ENCODE measurements at places on chromosomes 12 and 14. TPM values are rescaled to one million over a fixed set of nuclear protein-coding genes. Genes with fewer than 3 reads are reported as not detected.

DNA sequence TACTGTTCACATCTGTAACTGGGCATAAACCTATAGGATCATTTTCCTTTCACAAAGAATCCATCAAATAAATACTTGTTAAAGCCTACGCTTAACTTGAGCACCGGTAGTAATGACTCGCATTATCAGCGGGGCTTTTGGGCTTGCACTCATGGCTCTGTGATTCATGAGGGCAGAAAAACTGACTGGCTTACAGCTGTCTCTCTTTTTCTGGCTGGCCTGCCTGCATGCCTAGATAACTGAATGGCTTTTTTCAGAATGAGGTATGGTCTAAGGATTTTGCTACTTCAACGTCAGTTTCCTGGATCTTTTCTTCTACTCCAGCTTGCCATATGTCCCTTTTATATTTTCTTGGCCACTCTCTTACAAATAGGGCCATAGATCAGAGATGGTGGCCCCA lies 531.1 kb downstream of the NRXN3 start:
- no peak for DNase-seq

DNA sequence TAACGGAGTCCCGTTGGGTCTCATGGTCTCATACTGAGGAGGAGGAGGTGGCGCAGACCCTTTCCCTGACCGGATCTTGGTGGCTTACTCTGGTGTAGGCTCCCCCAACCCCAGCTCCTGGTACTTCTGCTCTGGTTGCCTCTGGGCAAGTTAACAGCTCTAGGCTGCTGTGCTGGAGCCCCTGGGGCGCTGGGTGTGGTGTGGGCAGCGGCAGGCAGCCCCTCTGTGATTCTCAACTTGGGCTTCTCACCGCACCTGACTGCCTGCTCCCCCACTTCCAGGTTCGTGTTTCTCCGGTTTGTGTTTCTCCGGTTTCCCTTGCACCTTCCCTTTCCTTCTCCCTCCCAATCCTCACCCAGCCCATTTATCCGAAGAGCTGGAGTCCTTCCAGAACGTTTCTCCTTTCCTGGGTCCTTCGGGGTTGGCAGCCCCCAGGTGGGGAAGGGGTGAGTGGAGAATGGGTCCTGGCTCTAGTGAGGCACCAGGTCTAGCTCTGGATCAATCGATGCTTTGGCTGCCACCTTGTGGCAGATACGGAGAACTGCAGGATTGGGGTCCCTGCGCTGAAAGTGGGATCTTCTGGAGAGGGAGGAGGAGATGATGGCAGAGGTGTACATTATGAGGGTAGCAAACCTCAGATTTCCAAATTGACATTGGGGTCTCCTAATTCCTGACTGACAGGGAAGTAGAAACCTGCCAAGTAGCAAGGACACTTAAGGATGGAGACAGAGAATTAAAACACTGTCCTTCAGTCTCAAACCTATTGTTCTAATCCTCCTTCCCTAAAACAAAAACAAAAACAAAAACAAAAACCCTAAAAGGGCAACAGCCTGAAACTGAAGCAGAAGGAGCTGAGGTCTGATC lies 8.3 kb downstream of the CISTR start:
- DNase-seq: no peak

DNA sequence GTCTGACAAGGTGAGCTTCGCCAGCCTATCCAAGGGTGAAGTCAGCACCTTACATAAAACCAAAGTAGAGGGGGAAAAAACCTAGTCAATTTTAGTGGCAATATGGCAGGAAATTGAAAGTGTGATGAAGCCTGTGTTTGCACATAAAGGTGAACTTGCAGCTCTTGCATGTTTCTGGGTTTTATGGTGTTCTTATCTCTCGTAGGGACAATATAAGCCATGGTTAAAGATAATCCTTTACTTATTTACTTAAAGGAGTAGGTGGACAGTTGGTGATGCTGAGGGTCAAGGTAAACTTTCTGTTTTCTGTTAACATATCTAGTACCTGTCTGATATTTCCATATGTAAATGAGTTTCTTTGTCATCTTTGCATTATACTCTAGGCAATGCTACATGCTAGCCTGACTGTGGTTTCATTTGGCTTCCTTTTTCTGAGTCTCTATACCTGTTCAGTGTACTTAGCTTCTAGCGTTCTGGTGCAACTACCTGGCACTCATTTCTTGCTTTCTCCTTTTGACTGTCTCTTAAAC lies 32.8 kb downstream of the CCDC91 start:
- no peak for DNase-seq

DNA sequence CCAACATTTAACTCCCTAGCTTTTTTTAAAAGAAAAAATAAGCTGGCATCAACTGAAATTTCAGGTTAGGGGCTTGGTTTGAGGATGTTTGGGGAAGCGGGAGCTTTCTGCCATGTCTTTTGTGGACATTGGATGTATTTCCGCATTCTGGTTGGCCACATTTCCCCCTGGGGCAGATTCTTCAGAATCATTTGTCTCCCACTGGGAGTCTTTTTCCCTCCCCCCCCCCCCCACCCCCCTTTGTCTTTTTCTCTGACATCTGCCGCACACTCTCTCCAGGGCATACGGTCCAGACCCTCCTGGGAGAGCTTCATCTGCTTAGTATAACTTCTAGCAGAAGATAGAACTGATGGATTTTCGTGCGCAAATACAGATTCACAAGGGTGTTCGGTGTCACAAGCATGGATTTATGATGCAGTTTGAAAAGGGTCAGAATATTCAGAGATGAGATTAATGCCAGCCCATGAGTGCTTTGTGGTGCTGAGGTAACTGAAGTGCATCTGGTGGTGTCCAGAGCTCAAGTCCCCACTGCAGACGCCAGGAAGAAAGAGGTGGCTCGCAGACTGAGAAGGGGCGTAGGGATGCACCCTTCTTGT lies 40.2 kb downstream of the ETV6 start:
- no peak for DNase-seq

DNA sequence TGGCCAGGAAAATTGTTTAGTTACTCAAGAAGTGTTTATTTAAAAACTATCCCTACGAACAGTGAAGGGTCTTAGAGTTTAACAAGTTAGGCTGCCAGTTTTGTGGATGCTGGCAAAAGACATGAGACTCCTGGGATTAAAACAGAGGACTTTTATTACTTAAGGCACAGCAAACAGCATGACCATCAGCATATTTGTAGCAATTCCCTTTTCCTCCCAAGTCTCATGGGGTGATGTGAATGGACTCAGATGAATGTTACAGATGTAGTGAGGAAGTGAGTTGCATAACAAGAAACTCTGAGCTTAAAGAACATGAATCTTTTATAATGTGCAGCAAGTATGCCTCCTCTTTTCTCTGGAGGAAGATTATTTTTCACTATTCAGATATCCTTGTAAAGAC lies 695.8 kb downstream of the RPS29 start:
- no peak for DNase-seq

- DNase-seq: no peak
Measured at GRCh38 chr14:68790644-68791077, 2.2 kb downstream of the ZFP36L1 start.

DNA sequence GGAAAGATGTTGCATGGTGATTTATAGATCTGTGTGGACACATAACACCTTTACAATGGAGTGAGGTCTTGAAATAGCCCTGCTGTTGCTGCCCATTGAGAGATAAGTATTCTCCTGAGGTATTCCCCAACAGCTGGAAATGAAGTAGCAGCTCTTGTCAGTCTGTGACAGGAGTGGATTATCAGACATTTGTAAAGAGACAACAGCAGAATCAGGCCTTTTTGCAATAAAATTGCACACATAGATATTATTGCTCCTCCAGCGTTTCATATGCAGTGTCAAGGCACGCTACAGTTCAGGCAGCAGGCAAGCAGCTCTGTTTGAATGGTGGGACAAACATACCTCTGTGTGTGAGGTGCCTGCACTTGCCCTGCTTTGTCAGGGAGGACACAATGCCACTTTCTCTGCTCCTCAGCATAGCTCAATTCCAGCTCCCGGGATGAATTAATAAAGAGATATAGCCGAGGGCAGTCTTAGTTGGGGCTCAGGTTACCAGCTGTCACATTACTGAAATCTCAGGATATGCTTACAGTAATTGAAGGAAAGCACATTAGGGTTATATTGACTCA lies 49.4 kb downstream of the BICD1 start:
- DNase-seq: no peak

DNA sequence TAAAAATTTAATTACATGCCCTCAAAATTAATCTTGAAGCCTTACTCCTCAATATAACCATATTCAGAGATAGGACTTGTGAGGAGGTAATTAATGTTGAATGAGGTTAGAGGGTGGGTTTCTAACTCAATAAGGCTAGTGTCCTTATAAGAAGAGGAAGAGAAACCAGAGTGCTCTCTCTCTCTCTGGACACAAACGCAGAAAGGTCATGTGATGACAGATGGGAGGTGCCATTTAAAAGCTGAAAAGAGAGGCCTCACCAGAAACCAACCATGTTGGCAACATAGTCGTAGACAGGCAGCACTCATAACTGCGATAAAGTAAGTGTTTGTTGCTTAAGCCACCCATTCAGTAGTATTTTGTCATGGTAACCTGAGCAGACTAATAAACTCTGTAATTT lies 378.5 kb upstream of the LMO3 start:
- no peak for DNase-seq

DNA sequence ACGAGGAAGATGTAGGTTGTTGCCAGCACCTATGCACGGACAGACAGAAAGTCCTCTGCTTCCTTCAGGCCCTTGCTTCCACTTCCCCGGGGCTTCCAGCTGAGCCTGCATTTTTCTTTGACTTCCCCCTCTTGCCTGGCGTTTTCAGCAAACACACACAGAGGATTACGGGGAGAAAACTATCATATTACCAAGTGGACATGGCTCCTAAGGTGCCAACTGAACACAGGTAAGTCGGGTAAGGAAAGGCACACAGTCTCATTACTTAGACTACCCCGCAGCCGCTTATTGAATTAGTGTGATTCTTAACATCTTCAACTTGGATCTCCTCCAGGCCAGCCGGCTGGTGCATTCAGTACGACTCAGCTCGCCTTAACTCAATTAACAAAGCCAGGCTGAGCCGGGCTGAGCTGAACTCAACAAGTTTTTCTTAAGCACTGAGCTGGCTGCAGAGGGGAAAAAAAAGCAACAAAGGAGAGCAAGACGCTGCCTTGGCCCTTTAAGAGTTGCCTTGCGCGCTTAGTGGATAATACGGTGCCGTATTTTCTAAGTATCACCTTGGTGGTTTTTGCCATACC lies 19.2 kb upstream of the MAP1LC3B2 start:
- DNase-seq: no peak

- DNase-seq: peak; percentile 33
Measured at GRCh38 chr12:123085730-123086487, 65.0 kb downstream of the PITPNM2 start.

GRCh38 chr12:111407377-111408115 lies 1.8 kb downstream of the SH2B3 start:
- no peak for DNase-seq

DNA sequence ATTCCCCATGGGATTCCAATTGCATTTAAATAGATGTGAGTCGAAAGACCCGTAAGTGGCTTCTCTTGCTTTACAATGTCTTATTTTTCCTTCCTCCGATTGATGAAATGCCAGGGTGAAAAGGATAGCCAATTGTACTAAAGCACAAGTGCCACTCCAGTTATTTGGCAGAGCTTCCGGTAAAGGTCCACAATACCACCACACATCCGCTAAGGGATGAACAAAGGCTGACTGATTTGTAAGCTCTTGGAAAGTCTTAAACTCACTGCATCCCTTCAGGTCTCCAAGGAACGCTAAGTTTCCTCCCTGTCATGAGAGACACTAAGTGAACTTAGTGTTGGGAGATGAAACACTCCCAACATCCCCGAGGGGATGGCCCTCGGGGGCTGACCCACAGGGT lies 21.2 kb upstream of the RNASE1 start:
- no peak for DNase-seq

DNA sequence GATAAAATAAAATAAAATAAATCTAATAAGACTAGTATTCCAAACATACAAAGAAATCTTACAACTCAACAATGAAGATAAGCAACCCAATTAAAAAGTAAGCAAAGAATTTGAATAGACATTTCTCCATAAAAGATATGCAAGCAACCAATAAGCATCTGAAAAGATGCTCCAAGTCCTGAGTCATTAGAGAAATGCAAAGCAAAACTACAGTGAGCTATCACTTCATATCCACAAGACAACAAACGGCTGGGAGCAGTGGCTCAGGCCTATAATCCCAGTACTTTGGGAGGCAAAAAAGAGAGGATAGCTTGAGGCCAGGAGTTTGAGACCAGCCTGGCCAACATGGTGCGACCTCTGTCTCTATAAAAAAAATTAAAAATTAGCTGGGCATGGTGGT lies 26.8 kb downstream of the ZFYVE1 start:
- no peak for DNase-seq

GRCh38 chr14:25122211-25122610 lies 72.3 kb upstream of the STXBP6 start:
- DNase-seq: no peak

GRCh38 chr12:26229910-26230309 lies 34.5 kb downstream of the SSPN start:
- DNase-seq: no peak

GRCh38 chr14:51668870-51669269 lies 17.2 kb downstream of the FRMD6 start:
- no peak for DNase-seq

DNA sequence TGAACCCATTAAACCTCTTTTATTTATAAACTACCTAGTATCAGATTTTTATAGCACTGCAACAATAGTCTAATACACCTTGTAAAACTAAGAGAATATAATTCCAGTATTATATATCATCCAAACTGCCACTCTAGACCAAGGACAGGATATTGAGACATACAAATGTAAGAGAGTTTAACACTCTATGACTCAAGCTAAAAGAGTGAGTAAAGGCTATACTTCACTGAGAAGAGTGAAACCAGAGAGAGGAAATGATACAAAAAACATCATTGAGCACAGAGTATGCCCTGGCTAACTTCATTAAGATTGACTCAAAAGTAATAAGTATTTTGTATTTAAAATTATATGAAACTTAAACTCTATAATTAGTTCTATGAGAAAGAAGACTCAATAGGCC lies 1951.9 kb upstream of the SEL1L start:
- DNase-seq: no peak

DNA sequence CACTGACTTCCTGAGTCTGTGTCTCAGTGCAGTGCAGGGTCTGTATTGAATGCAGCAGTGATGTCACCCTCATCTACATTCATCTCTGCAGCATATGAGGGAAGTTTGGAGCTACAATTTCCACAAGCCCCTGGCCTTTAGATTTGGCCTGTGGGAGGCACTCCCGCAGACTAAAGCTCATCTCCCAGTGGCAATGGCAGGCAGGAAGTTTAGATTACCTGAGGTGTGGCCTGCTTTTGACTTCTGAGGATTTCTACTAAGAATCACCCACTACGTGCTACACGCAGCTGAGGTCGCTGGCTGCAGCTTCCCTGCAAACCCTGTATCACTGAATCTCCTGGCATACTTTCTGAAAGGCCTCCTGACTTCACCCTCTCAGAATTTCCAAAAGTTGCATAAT lies 202.2 kb upstream of the PRKD1 start:
- DNase-seq: no peak

- DNase-seq: no peak
Measured at GRCh38 chr12:26179826-26180225, 15.5 kb upstream of the SSPN start.

Gene PLXNC1
- 9.2 TPM for total RNA-seq

Gene KRT6B
- not detected for total RNA-seq

Gene PLCZ1
- total RNA-seq: not detected

Gene HNF1A
- total RNA-seq: 0.49 TPM

Gene PAWR
- total RNA-seq: 104 TPM

Gene ZNF740
- 22.2 TPM for total RNA-seq

Gene SLIRP
- total RNA-seq: 260 TPM

Gene RND1
- 1.8 TPM for total RNA-seq

Gene ACSS3
- 30.0 TPM for total RNA-seq

Gene SYCP3
- not detected for total RNA-seq

Gene TEX52
- total RNA-seq: not detected

Gene FERMT2
- 225 TPM for total RNA-seq

Gene GPX2
- total RNA-seq: 5.0 TPM

Gene RILPL1
- 49.7 TPM for total RNA-seq
